ENCODE measurements at places on chromosomes 5 and 9.

GRCh38 chr5:2148312-2149194 lies 265.8 kb upstream of the IRX4 start:
- DNase-seq = no peak

DNA sequence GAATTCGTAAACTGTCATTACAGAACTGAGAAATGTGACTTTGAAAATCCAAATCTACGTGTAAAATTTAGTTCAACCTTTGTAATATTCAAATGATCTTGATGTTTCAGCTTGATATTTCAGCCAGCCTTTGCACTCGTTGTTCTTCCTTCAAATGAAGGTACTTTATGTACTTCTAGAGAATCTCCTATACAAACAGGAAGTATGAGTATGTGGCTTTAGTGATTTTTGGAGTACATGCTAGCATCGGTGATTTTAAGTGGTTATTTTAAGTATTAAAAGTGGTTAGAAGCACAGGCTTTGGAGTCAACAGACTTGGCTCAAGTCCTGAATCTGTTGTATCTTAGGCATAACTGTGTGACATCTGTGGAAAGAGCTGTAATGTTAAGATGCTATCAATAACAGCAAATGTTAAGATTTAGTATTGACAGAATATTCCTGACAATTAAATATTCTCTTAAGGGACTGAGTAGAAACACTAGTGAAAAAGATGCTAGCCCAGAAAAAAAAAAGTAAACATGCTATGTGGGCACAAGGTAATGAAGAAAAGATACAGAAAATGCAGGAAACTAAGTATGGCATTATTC lies 398.0 kb downstream of the ADGRV1 start:
- no peak for DNase-seq

- DNase-seq = no peak
Measured at GRCh38 chr5:53291528-53291927, 182.0 kb upstream of the MOCS2 start.

GRCh38 chr5:9500625-9501024 lies 45.2 kb downstream of the SEMA5A start:
- DNase-seq = no peak

DNA sequence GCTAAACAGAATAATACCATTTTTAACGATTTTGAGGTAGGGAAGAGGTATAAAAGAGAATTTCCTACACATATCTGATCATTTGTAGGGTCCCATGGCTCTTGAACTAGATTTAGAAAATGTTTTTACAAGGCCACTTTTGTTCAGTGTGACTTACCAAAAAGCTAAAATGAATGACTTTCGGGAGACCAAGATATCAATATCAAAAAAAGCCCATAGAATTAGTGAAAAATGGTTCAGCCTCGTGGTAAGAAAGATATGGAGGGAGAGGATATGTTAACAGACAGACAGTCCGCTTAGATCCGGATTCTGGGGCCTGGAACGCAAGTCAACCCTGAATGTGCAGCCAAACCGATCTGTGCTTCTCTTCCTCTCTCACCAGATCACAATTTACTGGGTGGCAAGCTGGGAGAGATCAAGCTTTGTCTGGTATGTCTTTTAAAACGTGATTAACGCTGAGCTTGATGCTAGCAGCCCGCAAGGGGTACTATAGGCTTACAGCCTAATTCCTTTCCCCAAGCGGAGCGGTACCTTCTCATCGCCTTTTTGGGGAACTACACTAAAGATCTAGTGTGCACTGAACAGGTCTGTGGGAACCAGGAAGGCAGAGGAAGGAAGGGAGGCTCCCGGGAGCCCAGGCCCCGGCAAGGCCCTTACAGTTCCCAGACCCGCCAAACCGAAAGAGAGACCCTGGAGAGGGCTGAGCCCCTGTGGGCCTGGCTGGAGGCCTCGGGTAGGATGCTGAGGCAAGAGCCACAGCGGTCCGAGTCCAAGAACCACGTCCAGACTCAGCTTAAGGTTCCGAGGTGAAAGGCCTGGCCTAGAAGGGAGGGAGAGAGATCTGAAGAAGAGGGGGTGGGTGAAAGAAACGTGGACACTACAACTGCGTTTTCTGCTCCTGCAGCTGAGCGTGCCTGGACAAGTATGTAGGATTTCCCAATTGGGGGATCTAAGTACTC lies 2.9 kb downstream of the NR2F1-AS1 start:
- DNase-seq = no peak

DNA sequence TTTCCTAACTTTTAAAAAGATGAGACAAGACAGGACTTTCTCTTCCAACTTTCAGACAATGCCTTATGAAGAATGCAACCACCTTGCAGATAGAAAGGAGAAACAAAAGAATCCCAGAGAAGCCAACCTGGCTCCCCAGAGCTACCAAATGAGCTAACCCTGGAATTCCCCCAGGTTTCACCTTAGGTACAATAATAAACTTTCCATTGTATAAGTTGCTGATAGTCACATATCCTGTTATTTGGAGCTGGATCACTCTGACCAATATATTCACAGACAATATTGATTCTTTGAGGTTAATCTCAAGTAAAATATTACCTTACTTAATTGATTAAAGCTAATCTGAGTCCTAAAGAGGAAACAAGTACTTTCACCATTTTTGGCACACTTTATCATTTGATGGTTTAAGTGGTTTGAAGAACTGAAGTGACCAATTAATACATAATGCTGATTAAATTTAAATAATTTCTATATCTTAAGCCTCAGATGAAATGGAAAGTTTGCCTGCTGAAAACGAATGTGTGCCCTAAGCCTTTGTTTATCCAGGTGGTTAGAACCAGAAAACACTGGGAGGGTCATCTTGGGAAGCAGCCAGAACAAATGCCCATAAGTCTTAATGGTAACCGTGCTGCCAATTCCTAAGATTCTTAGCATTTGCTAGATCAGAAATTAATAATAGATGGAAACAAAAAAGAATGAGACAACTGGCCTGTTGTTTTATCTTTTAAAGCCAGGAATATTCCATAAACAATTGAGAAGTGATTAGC lies 159.6 kb upstream of the SLC12A2 start:
- DNase-seq = no peak

DNA sequence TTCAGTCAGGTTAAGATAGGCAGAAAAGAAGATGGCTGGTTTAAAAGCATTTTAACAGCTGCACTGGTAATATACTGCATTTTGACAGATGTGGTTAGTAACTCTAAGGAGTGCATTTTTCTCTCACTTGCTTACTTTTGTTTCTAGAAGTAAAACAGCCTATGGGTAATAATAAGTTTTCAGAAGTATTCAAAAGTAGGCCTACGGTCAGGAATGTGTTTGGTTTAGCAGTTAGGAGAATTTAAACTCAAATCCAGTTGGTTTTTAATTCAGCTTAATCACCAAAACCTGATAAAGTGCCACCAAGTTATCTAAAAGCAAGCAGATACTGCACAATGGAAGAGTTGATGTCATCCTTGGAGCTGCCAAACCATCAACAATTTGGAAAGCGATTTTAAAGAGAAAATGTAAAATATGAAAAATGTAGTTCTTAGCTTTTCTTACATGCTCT lies 160.3 kb downstream of the ARSB start:
- no peak for DNase-seq

DNA sequence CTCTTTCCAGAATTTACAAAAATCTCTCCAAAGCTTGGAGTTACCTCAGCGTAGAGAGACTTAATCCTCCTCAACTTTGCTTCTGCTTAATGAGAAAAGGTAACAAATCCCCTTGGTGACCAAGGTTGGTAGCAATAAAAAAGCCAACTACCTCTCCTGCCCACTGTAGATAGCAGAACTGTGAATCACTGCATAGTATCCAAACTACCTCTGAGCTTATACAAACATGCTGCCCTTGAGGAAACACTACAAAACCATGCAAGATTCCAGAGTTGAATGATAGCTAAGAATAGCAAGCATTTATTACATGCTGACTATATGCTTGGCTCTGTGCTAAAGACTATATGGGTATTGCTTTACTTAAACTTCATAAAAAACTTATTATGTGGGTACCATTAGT lies 2.8 kb upstream of the ADAMTS12 start:
- no peak for DNase-seq

DNA sequence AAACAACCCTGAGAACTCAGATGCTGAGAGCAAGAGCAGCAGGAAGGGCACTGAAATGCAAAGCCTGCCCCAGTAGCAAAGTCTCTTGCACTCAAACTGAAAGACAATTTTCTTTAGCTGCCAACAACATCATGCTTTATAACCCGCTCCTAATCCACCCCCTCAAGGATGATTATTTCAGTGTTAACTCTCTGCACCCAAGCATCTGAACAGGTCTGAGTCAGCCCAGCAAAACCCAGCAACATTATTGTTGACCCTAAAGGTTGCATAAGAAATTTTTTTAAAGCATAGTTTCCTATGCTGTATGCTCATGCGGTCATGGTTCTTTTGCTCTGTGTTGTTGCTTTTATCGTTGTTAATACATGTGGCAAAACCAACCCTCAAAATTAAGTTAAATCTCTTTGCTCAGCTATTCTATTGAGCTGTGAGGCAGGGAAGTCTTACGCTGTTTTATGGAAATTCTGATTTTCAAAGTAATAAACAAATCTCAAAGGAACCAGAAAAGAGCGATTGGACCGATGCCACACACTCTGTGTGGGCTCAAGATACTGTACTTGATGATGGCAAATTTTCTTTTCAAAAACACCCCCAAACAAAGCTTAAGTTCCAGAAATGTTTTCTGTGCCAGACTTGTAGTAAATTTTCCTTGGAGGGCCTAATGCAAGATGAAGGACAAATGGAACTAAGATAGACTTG lies 440.6 kb upstream of the MPDZ start:
- DNase-seq = no peak

DNA sequence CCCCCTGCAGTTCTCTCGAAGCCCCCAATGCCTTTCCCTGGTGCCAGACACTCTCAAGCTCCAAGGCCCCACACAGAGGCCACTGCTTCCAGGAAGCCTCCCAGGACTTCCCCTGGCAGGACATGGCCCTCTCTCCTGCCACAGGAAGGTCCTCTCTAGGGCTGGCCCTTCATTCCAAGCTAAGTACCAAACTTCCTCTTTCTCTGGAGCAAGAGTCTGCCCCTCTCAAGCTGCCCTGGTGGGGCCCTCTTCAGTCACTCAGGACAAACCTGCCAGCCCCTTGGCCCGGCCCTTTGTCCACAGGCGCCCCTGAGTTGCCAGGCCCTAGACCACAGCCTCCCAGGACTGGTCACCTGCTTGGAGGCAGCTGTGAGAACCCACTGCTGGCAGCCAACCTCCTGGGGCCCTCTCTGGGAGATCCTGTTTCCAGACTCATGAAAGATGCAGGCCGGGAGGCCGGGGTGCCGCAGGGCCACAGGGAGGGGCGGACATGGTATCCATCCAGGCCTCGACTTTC lies 6.6 kb downstream of the NINJ1 start:
- DNase-seq = no peak

DNA sequence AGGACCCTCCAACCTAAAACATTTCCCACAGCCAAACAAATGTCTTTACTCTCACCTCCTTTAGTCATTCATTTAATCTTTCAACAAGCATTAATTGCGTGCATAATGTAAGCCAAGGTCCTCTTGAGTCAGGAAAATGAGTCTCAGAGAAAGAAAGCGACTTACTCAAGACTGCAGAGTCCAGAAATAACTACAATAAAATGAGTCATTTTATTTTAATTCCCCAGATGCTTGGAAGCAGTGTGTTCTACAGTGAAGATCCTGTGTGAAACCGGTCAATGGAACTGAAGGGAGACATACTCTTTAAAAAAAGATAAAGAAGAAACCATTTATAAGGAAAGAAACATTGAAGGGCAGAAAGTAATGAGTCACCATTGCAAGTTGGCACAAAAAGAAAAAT lies 513.7 kb downstream of the CDK5RAP2 start:
- DNase-seq = no peak

GRCh38 chr5:134059758-134060495 lies 54.6 kb upstream of the TCF7 start:
- DNase-seq = no peak

- DNase-seq = no peak
Measured at GRCh38 chr5:122183098-122183787, 53.9 kb downstream of the ZNF474 start.

DNA sequence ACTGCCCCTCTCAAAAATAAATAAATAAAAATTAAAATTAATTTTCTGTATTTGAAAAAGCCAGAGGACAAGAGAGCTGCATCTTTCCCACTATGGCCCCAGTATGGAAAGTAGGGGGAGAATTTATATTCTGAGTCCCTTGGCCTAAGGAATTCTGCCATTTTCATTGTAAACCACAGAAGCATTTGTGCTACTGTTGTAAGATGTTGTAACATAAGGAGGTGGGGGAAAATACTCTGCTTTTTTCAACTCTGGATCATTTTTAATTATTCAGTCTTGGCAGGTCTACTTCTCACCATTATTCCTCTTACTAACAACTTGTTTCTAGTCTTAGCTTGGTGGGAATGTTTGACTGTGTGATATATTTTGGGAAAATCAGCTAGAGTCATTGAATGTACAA lies 52.3 kb upstream of the APC start:
- DNase-seq = no peak

GRCh38 chr5:90575712-90576111 lies 17.1 kb downstream of the ADGRV1 start:
- no peak for DNase-seq

GRCh38 chr9:80883826-80884579 lies 805.3 kb downstream of the TLE1 start:
- DNase-seq = no peak

- DNase-seq = no peak
Measured at GRCh38 chr5:107518616-107519015, 152.1 kb downstream of the EFNA5 start.

GRCh38 chr5:56361398-56361797 lies 128.3 kb upstream of the ANKRD55 start:
- DNase-seq = no peak

DNA sequence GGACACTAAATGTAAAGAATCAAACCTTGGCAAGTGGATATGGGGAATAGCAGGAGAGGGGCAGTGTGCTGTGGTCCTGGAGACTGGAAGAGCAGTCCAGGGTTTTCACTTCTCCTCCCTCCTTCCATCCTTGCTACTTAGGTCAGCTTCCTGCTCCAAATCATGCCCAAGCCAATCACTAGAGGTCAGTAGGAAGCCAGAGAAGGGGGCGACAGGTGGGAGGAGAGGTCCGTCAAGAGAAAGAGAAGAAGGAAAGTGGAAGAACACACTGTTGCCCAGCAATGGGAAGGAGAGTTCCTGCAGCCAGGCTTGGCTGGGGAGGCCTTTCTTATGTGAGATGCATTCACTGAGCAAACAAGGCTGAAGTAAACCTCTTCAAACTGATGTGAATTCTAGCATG lies 289.6 kb downstream of the DTWD2 start:
- DNase-seq = no peak

- no peak for DNase-seq
Measured at GRCh38 chr9:110266795-110267194, 10.5 kb upstream of the TXN start.

DNA sequence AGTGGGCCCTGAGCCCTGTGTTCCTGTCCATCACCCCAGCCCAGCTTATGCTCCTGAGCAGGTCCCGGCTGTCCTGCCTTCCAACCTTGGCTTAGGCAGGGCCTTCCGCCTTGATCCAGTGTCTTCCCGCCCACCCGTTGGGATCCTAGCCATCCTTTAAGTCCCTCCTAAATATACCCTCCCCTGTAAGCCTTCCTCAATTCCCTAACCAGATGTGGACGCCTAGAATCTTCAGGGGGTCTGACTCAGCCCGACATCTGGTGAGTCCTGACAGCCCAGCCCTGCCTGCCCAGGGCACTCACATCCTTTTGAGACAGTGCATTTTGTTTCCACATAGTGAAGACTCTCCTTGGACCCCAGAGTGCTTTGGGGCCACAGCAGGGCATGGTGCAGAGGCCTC lies 23.7 kb downstream of the SLC6A7 start:
- DNase-seq = no peak

GRCh38 chr5:86546582-86546981 lies 71.2 kb upstream of the COX7C start:
- no peak for DNase-seq

GRCh38 chr9:122348288-122348777 lies 22.5 kb upstream of the PTGS1 start:
- no peak for DNase-seq

GRCh38 chr5:102921341-102922044 lies 166.4 kb downstream of the PAM start:
- no peak for DNase-seq

Data from stimulated activated CD8-positive, alpha-beta memory T cell treated with anti-CD3 and anti-CD28 coated beads, Interleukin-2, amount 100 ng/mL, for 1 hour (primary cell).